ENCODE measurements at places on chromosomes 12 and 14.

GRCh38 chr12:57836442-57837375, 9.8 kb downstream of the CTDSP2 start:
- DNase-seq = no peak

GRCh38 chr12:31035226-31035625, 38.4 kb upstream of the DDX11 start:
- no peak for DNase-seq

- no peak for DNase-seq
Observed at GRCh38 chr14:97707603-97708002, 910.4 kb downstream of the VRK1 start.

GRCh38 chr12:104250366-104251125, 35.0 kb downstream of the TXNRD1 start:
- no peak for DNase-seq

GRCh38 chr12:43675048-43675904, 83.3 kb downstream of the PUS7L start:
- DNase-seq = no peak

GRCh38 chr12:29164477-29165393, 15.7 kb downstream of the FAR2 start:
- DNase-seq = no peak

DNA sequence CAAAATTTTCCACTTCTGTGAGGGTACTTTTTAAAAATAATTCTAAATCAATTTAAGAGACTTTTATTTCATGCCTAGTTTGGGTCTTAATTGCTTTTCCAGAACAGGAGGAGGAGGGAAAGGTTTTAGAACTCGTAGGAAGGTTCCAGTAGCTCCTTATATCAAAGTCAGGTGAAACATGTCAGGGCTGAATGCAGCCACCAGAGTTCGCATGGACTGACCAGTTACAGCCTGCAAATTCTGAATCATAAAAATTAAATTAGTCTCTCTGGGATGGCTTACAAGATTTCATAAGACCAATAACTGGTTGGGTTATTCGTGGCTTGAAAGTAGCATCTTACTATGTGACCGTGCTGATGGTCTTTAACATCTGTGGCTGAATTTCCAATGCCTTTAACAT, 397 bp downstream of the BDKRB1 start:
- DNase-seq = no peak

DNA sequence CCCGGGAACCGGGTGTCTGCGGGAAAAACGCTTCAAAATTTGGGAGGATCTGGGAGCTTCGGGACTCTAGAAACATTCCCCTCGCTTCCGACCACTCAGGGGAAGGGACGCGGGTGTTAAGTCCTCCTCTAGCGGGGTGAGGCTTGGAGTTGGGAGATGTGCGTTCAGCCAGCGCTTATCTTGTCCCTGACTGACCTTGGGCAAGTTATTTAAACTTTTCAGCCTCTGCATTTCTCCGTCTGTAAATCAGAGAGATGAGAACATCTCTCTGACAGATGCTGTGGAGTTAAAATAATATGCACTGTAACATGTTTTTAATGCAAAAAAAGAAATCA, 76.9 kb upstream of the ANO4 start:
- DNase-seq = no peak

- no peak for DNase-seq
Observed at GRCh38 chr12:75724928-75725312, 213.5 kb upstream of the KRR1 start.

DNA sequence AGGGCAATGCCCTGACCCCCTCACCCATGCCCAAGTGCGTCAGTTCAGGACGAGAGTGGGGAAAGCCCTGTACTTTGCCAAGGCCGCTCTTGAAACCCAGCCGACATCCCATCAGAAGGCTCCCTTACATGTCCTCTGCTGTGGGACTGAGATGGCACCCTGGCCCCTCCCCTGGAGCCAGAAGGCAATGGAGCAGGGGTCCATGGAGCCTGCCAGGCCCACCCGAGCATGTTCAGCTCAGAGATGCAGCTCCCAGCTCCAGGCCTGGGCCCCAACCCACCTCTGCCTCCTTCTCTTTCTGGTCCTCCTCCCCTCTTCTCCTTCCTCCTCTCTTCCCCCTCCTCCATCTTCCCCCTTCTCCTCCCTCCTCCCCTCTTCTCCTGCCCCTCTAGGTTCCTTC, 95.5 kb downstream of the PAPOLA start:
- no peak for DNase-seq

- DNase-seq = peak; percentile 83
Observed at GRCh38 chr12:130830246-130830551, 8.9 kb downstream of the STX2 start.

DNA sequence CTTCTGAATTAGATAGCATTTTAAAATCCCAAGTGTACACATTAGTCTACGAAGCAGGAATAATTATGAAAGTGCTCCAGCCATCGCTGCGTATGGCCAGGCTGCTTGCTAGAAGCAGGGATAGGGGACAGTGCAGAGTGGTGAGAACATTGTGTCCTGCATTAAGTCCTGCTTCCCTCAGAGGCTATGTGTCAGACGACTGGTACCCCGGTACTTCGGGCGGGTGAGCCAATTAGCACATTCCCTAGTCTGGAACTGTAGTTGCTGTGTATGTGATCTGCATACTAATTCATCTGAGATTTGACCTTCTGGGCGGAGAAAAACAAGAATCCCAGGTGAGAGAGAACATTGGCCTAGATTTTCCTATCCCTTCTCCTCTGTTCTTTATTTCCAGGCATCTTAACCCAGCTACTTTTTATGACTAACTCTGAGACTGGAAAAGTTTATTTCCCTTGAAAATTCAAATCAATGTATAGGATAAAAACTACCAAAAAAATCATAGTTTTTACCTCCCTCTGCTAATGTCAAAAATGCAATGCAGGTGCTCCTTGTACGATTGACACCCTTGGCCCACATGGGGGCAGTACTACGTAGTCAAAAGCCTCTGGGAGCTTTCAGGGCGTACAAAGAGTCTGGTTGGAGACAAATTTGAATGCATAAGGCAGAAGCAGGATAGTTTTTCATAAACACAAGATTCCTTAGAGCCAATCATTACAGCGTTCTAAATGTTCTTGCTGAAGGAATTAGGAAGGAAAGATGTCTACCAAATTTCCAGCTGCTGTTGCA, 764.3 kb downstream of the NOVA1 start:
- no peak for DNase-seq

DNA sequence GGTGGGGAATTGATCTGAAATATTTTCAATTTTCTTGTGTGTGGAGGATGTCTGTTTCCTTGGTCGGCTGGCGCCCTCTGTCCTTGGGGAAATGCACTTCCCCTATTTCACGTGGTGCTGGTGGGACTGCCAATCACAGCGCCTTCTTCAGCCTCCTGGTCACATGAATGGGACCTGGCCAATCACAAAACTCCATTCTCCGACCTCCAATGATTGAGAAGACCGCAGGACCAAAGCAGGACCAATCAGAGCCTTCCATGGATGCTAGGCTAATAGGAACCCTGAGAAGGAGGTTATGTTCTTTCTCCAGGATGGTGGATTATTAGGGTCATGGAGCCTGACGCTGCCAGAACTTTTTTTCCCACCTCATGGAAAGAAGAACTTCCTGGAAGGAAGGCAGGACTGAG, 188.7 kb downstream of the TTC8 start:
- DNase-seq = no peak

DNA sequence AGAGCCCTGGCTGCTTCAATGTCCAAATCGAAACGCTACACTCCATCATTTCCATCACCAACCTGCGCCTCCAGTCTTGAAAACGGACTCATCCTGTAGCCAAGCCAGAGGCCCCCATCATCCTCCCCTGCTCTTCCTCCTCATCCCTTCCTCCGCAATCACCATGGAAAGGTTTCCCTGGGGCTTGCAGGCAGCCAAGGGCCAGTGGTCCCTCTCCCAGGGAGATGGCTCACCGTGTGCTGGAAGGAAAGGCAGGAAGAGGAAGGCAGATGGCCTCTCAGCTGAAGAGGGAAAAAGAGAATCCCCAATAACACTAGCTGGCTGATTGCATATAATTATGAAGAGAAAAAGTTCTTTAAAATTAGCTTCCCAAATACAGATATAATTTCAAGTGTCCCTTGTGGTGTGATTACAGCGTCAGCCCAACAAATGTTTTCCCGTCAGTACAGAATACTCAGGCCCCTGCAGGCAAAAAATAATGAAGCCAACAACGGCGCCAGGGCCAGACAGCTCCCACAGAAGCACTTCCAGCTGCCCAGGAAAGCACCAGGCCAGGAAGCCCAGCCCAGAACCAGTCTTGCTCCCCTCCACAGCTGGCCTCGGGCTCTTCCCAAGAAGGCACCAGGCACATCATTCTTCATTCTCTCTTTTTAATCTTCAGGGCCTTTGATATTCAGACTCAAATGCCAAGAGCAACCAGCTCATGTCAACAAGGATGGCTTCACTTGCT, 24.7 kb downstream of the ITPK1 start:
- no peak for DNase-seq

- no peak for DNase-seq
Observed at GRCh38 chr14:93155667-93156066, 29.0 kb downstream of the MOAP1 start.

DNA sequence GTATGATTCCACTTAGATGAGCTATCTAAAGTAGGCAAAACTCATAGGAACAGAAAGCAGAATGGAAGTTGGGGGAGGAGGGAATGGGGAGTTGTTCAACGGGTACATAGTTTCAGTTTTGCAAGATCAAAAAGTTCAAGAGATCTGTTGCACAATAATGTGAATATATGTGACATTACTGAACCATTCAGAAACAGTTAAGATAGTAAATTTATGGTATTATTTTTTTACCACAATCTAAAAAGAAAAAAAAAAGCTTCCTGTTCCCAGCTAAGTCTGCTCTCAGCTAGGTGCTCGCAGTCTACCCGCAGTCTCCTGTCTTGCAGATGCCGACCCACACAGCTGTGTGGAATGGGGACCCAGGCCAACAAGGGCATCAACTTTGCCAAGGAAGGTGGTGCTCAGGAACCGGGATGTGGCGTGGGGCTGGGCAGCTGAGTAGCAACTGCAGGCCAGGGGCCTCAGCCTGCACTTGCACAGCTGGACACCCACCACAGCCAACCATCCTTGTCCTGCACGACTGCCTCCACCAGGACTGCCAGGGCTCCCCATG, 15.3 kb upstream of the ANO6 start:
- DNase-seq = no peak

- no peak for DNase-seq
Observed at GRCh38 chr14:88303041-88303440, 20.0 kb downstream of the KCNK10 start.

- peak; percentile 88 for DNase-seq
Observed at GRCh38 chr14:99254328-99255009, 17.5 kb downstream of the BCL11B start.

DNA sequence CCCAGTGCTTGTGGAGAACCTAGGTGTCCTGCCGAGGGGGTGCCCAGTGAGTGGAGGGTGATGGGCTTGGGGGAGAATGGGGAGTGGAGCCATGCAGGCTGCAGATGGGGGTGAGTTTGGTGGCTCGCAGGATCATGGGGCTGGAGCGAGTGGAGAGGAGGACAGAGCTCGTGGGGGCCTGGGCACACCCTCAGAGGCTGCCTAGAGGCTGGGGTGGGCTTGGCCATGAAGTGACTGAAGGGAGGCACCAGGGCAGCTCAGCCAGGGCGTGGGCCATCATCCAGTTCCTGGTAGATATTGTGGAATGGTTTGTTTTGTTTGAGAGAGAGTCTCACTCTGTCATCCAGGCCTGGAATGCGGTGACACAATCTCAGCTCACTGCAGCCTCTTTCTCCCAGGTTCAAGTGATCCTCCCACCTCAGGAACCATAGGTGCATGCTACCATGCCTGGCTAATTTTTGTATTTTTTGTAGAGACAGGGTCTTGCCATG, 43.4 kb upstream of the AMN start:
- DNase-seq = no peak

DNA sequence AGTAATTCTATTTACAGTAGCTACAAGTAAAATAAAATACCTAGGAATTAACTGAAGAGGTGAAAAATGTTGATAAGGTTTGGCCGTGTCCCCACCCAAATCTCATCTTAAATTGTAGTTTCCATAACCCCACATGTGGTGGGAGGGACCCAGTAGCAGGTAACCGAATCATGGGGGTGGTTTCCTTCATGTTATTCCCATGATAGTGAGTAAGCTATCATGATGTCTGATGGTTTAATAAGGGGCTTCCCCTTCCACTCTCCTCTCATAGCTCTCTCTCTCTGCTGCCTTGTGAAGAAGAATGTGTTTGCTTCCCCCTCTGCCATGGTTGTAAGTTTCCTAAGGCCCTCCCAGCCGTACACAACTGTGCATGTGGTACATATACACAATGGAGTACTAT, 1170.7 kb downstream of the BCL11B start:
- no peak for DNase-seq
